Foreskin melanocyte (primary cell): ENCODE measurements at places on chromosomes 1 and 21.

DNA sequence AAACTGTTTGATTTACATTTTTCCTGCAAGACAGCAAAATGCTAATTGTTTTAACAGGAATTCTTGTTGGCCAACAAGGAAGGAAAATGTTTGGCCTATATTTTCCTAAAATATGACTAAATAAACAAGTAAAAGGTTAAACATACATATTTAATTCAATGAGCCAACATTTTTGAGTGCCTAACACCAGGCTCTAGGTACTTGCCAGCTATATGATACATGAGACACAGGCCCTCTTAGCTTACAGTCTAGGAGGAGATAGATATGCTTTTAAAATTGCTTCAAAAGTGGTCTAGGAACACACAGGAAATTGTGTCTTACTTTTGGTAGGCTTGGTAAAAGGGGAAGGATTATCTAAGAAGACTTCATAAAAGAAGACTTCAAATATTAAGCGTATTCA is 50.9 kb downstream of the PIGK start:
- no peak for DNase-seq

GRCh38 chr21:38308532-38309119 is 51.8 kb downstream of the KCNJ15 start:
- DNase-seq: no peak

- DNase-seq: no peak
Measured at GRCh38 chr1:64363111-64363510, 106.8 kb upstream of the CACHD1 start.

DNA sequence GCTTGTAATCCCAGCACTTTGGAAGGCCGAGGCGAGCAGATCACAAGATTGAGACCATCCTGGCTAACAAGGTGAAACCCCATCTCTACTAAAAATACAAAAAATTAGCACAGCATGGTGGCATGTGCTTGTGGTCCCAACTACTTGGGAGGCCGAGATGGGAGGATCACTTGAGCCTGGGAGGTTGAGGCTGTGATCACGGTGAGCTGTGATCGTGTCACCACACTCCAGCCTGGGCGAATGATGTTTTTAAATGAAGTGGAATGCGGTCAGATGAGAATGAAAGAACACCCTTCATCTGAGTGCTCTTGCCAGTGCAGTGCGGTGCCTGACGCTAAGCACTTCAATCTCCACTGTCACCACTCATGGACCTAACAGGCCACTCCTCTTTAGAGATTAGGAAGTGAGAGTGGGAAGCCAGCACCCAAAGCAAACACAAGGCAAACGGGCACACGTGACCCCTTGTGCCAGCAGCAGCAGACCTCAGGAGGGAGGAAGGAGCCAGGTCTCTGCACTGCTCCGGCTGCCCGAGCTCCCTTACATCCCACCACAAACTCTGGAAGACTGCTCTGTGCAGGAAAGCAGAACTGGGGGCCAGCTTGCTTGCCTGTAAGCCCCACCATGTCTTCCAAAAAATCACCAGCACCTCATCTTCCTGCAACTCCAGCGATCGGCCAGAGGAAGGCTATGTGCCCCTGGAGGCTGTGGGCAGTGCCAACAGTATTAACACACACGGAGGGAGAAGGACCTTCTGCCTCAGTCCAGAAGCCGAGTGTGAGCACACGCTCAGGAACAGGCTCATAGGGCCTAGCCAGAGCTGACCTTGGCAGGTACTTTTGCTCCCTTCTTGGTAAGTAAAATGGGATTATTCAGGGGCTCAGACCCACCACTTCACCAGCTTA is 9.7 kb downstream of the CTNNBIP1 start:
- DNase-seq: no peak
